T-helper 2 cell (primary cell): ENCODE measurements at places on chromosomes 1 and 21.

- no peak for DNase-seq
Measured at GRCh38 chr1:237235091-237235490, 193.1 kb downstream of the RYR2 start.

DNA sequence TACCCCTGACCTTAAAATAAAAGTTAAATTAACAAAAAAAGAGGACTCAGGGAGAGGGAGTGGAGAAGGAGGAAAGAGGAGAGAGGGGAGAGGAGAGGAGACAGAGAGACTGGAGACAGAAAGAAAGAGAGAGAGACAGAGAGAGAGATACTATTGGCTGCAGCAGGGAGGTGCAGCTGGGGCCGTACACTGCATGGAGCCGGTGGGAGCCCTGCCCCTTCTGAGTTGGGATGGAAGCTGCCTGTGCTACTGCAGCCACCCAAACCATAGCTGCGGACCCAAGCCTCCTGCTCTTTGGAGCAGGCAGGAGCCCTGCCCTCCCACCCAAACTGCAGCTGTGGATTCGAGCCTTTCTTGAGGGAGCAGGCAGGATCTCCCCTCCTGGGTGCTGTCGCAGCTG lies 32.7 kb upstream of the HP1BP3 start:
- no peak for DNase-seq

GRCh38 chr1:76955652-76956051 lies 88.4 kb downstream of the ST6GALNAC5 start:
- DNase-seq = no peak

GRCh38 chr1:157842939-157843338 lies 1.3 kb upstream of the CD5L start:
- DNase-seq = no peak

GRCh38 chr1:51044834-51045233 lies 57.2 kb upstream of the C1orf185 start:
- DNase-seq = no peak

DNA sequence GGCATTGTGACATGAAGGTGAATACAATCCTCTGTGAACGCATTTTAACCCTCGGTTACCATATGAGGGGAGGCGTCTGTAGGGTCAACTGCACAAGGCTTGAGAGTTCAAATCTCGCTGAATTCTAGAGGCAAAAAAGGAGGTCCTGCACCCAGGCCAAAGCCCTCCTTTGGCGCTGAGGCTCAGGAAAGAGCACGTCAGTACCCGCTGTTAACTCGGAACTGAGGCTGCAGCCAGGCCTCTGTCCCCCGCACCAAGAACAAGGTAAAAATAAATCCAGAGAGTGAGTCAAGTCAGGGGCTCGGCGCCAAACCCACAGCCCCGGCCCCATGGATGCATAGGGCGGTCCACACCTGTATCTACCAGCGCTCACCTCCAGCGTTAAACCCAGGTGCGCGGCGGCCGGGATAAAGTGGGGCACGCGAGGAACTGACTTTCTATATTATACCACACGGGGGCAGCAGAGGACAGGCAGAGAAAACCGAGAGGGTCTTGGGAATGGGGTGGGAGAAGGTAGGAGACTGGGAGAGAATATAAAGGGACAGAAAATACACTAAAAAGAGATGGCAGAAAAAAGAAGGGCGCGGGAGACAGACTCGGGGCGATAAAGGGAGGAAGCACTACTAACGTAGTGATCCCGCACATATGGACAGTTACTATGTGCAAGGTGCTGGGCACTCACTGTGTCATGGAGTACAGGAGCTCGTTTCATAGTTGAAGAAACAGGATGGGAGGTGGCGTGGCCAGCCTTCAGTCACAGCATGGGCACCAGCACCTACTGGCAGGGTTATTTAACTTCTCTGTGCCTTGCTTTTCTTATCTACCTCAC lies 54.9 kb downstream of the DMRTA2 start:
- DNase-seq = peak; percentile 4

- no peak for DNase-seq
Measured at GRCh38 chr1:169120066-169120465, 13.6 kb downstream of the ATP1B1 start.

DNA sequence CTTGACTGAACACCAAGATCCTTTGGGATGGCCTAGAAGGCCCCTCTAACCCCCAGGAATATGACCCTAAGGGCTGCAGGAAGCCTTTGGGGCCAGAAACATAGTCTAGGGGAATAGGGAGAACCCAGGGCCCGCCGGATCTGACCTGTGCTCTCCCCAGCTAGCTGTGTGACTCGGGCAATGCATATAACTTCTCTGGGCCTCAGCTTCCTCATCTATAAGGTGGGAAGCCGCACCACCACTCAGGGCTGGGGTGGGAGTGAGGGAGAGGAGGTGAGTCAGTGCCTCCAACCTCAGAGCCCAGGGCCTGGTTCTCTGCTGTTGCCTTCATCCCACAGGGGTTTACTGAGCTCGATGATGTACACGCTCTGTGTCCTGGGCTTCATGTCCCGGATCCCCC lies 434.4 kb downstream of the PTPRU start:
- no peak for DNase-seq

- no peak for DNase-seq
Measured at GRCh38 chr1:48387409-48387808, 84.6 kb downstream of the SPATA6 start.

GRCh38 chr1:63797056-63797726 lies 23.4 kb downstream of the ROR1 start:
- DNase-seq = no peak

DNA sequence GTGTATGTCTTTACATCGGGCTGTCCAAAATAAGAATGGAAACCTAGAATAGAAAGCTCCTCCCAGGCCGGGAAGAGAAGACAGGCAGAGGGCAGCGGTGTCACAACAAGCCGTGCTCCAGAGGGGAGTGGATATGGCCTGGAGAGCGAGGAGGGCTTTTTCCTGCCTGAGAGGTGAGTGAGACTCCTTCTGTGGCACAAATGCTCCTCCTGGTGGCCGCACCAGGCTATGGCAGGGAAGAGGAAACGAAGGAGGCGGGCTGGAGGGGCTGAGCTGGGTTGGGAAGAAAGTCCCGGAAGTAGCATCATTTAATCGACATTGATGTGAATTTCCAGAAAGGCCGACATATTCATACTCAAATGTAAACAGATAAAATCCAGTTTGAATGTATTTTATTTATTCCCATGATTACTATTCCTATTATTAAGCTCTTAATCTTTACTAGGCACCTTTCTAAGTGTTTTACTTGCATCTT lies 54.7 kb downstream of the MEF2D start:
- peak; percentile 67 for DNase-seq

DNA sequence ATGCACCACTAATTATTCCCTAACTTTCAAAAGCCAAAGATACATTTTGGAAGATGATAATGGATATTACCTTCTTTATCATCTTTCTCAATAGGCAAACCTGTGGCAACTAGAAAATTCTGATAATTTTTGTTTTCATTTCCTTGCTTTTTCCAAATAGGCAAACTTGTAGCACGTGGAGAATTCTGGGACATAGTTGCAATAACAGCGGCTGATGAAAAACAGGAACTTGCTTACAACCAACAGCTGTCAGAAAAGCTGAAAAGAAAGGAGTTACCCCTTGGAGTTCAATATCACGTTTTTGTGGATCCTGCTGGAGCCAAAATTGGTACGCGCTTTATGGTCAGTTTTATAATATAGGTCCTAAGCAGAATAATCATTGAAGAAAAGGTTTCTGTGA lies 1.5 kb downstream of the FPGT start:
- DNase-seq = no peak

DNA sequence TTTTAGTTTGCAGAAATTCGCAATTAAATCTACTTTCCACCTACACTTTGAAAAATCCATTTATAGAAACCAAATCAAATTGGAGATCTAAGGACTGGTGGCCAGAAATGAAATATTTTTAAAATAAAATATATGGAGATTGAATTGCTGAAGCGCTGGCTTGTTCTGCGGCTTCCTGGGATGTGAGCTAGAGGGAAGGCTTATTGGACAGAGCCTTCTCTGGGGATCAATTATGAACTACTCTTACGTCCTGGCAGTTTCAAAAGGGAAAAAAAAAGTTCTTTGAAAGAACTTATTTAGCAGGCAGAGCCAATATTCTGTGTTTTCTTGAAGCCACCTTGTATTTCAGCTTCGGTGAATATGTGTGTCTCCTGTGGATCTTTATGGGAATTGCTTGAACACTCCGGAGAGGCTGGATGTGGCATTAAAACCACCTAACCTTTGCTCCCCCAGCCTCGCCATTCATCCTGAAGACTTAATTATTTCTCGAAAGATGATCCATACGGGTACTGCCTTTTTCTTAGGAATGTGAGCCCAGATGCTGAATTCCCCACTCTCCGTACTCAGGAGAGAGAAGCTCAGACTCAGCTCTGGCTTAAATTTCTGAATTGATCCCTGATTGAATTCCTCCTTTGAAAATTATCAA lies 478.9 kb upstream of the VAMP3 start:
- no peak for DNase-seq

DNA sequence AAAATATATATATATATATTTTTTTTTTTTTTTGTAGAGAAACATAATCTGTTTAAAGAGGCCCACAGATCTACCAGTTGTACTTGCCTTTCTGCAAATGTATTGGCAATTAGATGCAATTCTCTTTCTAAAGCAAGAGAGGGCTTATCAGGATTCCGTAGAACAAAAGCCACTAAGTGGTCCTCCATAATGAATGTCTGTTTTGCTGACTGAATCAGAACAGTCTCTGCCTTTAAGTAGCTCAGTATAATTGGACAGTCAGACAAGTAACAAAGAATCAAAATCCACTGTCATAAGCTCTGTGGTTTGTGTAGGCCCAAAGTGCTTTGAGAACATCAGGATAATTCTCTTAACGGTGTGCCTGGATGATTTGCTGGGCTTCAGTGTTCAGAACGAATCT lies 17.3 kb downstream of the SARS1 start:
- no peak for DNase-seq

GRCh38 chr1:61227857-61228550 lies 145.6 kb downstream of the NFIA start:
- DNase-seq = no peak

GRCh38 chr1:41842326-41842725 lies 76.4 kb downstream of the HIVEP3 start:
- DNase-seq = no peak

DNA sequence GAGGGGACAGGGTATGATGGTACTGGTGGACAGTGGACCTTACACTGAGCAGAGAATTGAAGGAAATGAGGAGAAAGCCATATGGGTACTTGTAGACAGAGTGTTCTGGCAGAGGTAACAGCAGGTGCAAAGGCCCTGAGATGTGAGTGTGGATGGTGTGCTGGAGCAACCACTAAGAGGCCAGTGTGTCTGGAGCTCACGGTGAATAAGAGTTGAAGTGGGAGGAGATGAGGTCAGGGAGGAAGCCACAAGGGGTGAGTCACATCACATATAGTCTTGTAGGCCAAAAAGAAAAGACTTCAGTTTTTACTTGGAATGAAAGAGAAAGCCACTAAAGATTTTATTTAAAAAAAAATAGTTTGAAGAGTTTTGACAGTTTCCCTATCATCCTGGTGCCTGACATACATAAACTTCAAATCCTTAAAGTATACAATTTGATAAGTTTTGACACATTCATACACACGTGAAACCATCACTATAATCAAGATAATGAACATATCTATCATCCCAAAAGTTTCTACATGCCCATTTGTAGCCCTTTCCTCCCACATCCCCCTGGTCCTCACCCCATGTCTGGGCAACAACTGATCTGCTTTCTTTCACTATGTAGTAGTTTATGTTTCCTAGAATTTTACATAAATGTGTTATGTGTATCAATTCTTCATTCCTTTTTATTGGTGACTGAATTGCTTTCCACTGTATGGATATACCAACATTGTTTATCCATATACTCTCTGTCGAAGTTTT lies 148.4 kb downstream of the GPATCH2 start:
- no peak for DNase-seq

DNA sequence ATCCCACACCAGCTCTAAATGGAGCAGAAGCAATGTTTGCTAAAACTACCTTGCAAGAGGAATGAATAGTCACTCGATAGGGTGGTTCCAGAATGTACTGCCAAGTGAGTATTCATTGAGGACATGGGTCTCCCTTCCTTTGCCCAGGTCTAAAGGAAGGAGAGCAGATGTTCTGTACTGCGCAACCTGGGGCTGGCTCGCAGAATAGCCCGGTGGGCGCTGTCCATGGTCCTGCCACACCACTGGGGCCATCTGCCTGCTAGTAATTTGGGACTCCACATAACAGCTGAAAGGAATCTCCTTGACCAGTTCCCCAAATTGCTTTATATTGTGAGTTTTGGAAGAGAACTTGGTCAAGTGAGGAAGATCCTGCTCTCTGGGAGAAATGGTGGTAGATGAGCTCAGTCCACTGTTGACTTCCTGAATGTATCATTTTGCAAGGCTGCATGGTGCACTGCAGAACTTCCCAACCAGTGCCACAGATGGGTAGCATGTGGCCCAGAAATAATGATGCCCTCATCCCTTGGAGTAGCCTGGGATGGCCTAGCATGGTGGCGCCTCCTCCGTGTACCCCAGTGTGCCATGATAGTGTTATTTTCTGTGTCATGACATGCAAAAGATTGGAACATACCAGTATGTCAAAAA lies 5.7 kb downstream of the SLC6A17 start:
- no peak for DNase-seq

- no peak for DNase-seq
Measured at GRCh38 chr1:217776693-217777092, 145.5 kb downstream of the SPATA17 start.

DNA sequence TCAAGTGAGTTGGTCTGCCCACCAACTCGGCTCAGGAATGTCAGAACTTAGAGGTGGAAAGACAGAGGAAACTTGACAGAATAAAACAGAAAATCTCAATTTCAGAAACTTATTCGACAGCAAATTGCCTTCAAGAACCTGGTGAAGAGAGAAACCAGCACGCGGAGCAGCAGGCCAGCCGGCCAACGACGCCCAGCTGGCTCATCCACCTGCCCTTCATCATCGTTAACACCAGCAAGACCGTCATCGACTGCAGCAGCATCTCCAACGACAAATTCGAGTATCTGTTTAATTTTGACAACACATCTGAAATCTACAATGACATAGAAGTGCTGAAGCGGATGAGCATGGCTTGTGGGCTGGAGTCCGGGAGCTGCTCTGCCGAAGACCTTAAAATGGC lies 350.8 kb upstream of the CAMK1G start:
- DNase-seq = no peak

DNA sequence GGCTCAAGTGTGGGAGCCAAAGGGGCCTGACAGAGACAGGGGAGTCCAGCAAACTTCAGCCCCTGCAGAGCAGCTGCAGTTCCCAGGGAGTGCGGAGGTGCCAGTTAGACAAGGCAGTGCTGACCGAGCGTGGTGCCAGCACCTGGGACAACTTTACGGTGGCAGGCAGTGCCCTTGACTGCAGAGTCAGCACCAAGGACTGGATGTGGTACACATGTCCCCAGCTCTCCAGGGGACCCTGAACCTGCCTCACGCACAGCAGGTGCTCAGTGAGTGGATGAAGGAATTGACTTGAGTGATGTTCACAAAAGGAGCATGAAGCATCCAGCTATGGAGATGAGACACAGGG lies 296.5 kb downstream of the SIPA1L2 start:
- DNase-seq = no peak

DNA sequence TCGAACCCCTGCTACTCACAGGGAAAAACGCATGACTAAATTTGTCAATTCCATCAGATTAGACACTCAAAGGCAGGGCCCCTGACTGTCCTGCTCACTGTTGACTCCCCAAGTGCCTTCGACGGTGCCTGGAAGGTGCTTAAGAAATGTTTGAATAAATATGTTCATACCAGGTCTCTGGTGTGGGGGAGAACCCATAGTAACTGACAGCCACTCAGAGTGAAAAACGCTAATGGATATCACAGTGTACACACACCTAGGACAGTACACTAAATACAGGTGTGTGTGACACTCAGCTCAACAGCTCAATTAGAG lies 39.7 kb upstream of the WASF2 start:
- no peak for DNase-seq
